Activated naive CD8-positive, alpha-beta T cell treated with anti-CD3 and anti-CD28 coated beads, Interleukin-2, amount 10 ng/mL, durations not matched to agents 7 days and 5 days (primary cell): ENCODE measurements at places on chromosomes 11 and 22. TPM values are rescaled to one million over a fixed set of nuclear protein-coding genes. Genes with fewer than 3 reads are reported as not detected.

CRYAB gene
- not detected for total RNA-seq

HTR3A gene
- total RNA-seq: not detected

INS gene
- total RNA-seq: not detected

BBOX1 gene
- not detected for total RNA-seq

PLAAT3 gene
- total RNA-seq: 17.3 TPM

MS4A2 gene
- not detected for total RNA-seq

KCNJ1 gene
- not detected for total RNA-seq

KCNE3 gene
- 0.19 TPM for total RNA-seq

SAAL1 gene
- 27.0 TPM for total RNA-seq

OVOL1 gene
- total RNA-seq: 0.17 TPM

SYTL2 gene
- 39.3 TPM for total RNA-seq

DERL3 gene
- total RNA-seq: 9.9 TPM

OR10D3 gene
- not detected for total RNA-seq

MYRF gene
- total RNA-seq: 3.4 TPM

CD3E gene
- 607 TPM for total RNA-seq

OR10S1 gene
- total RNA-seq: not detected

TAGLN gene
- total RNA-seq: 6.2 TPM

RAB3IL1 gene
- 0.28 TPM for total RNA-seq

PEX16 gene
- total RNA-seq: 49.4 TPM

ARL14EP gene
- total RNA-seq: 39.0 TPM

C11orf16 gene
- not detected for total RNA-seq

CADM1 gene
- 1.2 TPM for total RNA-seq

RPS6KB2 gene
- total RNA-seq: 69.0 TPM

LIF gene
- 564 TPM for total RNA-seq

DSCAML1 gene
- 1.4 TPM for total RNA-seq

MMP13 gene
- total RNA-seq: not detected

LINC01488 gene
- total RNA-seq: not detected

ZNF280A gene
- total RNA-seq: not detected

MIAT gene
- 229 TPM for total RNA-seq

SLC7A4 gene
- total RNA-seq: 1.2 TPM

RIMBP3B gene
- 1.1 TPM for total RNA-seq

KRTAP5-2 gene
- total RNA-seq: not detected

RFPL2 gene
- total RNA-seq: not detected

LUZP2 gene
- not detected for total RNA-seq

OR8K5 gene
- not detected for total RNA-seq

APOC3 gene
- total RNA-seq: not detected

PATZ1 gene
- 36.2 TPM for total RNA-seq

MUC5AC gene
- total RNA-seq: not detected

USP2 gene
- 0.83 TPM for total RNA-seq

ACRV1 gene
- total RNA-seq: not detected

UCP3 gene
- total RNA-seq: 4.1 TPM

DCDC1 gene
- not detected for total RNA-seq

AAMDC gene
- 9.5 TPM for total RNA-seq

SLC37A4 gene
- 23.9 TPM for total RNA-seq

MYOD1 gene
- total RNA-seq: not detected

CTSF gene
- 13.5 TPM for total RNA-seq

EHF gene
- total RNA-seq: not detected

RTL10 gene
- total RNA-seq: 18.4 TPM

MGAT3 gene
- 7.0 TPM for total RNA-seq

APOL1 gene
- 38.4 TPM for total RNA-seq

OR10A4 gene
- not detected for total RNA-seq
